ENCODE measurements at places on chromosomes 4 and X.

GRCh38 chr4:164591666-164592065, 162.3 kb upstream of the SMIM31 start:
- no peak for DNase-seq

GRCh38 chr4:56532239-56532638, 26.6 kb downstream of the ARL9 start:
- no peak for DNase-seq

GRCh38 chrX:78979789-78980464, 34.7 kb downstream of the P2RY10 start:
- DNase-seq: no peak

DNA sequence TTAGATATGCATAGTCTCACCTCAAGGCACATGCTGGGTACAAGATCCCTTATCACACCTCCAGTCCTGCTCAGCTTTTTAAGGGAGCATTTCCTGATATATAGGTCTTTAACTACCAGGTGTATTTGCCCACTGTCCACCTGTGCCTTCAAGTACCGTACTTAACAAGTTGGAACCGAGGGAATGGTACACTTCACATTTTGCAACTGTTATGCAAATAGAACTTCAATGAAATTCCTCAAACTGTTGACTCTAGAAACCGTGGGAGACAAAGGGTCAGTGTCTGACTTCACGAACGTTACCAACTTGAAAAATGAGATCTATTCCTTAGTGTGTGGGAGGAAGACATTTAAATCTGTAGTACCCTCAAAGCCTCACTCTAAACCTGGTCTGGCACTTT, 5.2 kb downstream of the TRIM2 start:
- DNase-seq: no peak

DNA sequence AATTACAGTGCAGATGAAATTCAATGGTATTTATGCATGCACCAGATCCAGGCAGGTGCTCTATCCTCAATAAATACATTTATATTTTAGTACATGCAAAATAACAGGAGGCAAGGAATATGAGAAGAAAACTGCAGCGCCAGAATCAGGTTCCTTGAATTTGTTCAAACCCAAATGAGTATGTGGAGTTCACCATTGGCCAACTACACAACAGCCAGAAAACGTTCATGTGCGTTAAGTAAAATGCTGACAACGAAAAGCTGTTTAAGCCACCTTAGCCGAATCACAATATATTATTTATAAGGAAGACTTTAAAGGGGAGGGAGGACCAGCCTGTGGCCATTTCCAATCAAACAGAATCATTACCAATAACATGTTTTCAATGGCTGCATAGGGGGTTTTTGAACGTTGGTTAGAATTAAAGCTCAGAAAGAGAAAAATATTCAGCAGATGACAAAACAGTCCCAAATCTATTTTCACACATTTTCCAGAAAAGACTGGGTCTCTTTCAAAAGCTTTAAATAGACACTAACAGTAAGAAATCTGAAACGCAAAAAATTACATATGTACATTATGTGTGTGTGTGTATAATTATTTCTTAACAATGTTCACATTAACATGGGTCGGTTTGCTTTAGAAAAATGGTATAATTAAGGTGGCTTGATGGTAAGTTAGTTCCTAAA, 171.9 kb downstream of the LDB2 start:
- DNase-seq: no peak

GRCh38 chrX:69020316-69020715, 144.9 kb downstream of the PJA1 start:
- no peak for DNase-seq

DNA sequence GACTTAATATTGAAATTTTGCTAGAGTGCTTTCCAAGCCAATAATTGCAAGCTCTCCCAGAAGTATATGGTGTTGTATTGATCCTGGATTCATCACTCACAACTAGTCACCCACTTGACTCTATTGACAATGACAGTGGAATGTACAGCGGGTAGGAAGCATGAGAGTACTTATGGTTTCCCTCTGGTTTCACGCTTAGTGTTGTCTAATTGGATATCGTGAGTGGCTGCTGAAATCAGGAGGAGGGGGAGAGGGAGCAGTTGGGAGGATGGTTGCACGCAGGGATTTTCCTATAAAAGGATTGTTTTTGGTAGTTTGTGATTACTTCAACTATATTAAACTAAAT, 1819.5 kb upstream of the TENM3 start:
- no peak for DNase-seq

GRCh38 chrX:149462849-149463248, 42.3 kb downstream of the IDS start:
- no peak for DNase-seq

- DNase-seq: no peak
Measured at GRCh38 chr4:56863441-56864139, 42.1 kb upstream of the SPINK2 start.
